ENCODE measurements at places on chromosomes 12 and 14.

DNA sequence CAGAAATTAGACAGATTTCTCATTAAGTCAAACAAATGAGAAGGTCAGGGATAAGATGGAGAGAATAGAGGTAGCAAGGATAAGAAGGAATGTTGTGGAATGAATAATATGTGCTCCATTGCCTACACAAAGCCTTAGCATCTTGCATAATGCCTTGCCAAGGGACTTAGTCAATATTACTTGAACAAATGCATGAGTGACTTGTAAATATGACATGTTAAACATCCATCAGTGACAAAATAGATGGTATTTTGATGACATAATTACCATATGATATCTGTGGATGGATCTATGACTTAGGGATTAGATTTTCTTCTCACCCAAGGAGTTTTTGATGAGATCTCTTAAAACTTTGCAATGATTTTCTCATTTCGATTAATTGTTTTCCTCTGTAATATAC, 194.1 kb upstream of the RASSF8 start:
- H3K27ac ChIP-seq: no peak overlapping the region
- no peaks in the 10 kb centered on the region for H3K27me3 ChIP-seq
- H3K4me1 ChIP-seq: peaks cover 46% of the 10 kb centered on the region
- DNase-seq: peak; percentile 36

DNA sequence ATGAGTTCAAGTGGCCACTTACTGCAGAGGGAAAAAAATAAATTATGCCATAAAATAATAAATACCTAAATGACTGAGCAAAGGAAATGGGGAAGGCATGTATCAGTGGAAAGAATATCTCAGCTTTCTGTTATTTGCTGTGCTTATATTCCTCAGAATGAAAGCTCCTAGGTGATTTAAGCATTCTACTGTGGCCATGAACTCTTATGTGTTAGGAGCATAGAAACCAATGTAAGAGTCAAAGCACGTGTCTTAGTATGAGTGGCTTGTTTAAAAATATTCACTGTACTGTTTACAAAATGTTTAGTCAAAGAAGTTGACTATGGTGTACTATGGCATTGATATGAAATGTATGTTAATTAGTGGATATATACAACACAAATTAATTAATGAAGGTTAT, 59.0 kb upstream of the RTL1 start:
- DNase-seq: no peak
- H3K4me3 ChIP-seq: no peak overlapping the region
- H3K4me1 ChIP-seq: no peaks in the 10 kb centered on the region

- H3K4me1 ChIP-seq: no peaks in the 10 kb centered on the region
- H3K27me3 ChIP-seq: no peaks in the 10 kb centered on the region
Observed at GRCh38 chr12:113867258-113867657, 98.9 kb downstream of the RBM19 start.

DNA sequence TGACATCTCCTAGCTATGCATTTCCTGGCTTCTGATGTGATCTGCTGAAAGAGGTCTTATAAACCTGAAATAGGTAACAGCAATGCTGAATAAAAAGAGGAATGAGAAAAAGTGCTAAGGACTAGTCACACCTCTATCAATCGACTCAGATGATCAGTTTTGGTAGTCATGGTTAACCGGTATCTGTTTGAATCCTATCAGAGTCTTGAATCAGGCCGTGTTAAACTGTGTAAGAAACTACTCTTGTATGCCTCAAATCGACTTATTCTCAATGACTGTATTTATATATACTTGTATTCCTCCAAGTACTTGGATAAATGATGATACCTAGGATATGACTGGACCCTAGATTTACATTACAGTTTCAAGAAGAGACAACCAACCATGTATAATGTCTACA, 10.8 kb upstream of the ISM2 start:
- no peak overlapping the region for H3K27ac ChIP-seq
- no peak for DNase-seq
- H3K36me3 ChIP-seq: peaks cover 29% of the 10 kb centered on the region
- H3K27me3 ChIP-seq: no peaks in the 10 kb centered on the region
- peaks cover 6% of the 10 kb centered on the region for H3K4me1 ChIP-seq

GRCh38 chr12:4438834-4439596, 6.6 kb downstream of the FGF6 start:
- peaks cover 25% of the 10 kb centered on the region for H3K27me3 ChIP-seq
- no peaks in the 10 kb centered on the region for H3K4me1 ChIP-seq
- H3K4me3 ChIP-seq: no peak overlapping the region
- DNase-seq: no peak
- H3K27ac ChIP-seq: no peak overlapping the region
- no peaks in the 10 kb centered on the region for H3K36me3 ChIP-seq

DNA sequence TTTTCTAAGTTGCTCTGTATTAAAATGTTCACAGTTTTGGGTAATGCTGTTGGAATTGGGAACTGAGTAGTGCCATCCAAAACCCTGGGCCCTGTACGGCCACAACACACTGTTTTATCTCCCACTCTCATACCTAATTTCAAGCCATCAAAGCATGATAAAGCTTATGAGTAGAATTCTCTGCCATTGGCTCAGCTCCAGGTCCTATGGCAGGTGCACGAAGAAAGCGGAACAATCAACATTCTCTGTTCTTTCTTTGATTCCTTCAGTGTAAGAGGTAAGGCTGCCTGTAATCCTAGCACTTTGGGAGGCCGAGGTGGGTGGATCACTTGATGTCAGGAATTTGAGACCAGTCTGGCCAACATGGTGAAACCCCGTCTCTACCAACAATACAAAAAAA, 394.9 kb downstream of the CCDC91 start:
- H3K27ac ChIP-seq: no peak overlapping the region
- H3K36me3 ChIP-seq: no peaks in the 10 kb centered on the region
- H3K27me3 ChIP-seq: no peaks in the 10 kb centered on the region
- no peak overlapping the region for H3K4me3 ChIP-seq
- no peak for DNase-seq

DNA sequence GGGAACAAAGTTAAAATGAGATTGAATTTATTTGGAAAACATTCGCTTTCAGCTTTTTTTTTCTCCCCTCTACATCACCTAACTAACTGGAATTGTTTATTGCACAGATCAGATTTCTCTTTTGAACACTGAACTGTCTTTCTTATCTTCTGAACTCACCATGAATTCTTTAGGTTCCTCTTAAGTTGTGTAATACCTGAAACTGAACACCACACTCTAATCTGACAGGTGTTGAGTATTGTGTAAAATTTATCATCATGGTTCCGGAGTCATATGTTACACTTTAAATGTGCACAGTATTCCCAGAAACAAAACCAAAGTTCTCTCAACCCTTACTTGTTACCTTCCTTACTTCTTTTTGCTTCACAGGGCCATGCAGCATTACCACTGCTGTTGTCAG, 66.8 kb downstream of the TGFB3 start:
- no peak for DNase-seq
- H3K4me1 ChIP-seq: no peaks in the 10 kb centered on the region
- no peak overlapping the region for H3K27ac ChIP-seq
- no peaks in the 10 kb centered on the region for H3K36me3 ChIP-seq
- no peaks in the 10 kb centered on the region for H3K27me3 ChIP-seq
- no peak overlapping the region for H3K4me3 ChIP-seq

- H3K36me3 ChIP-seq: peaks cover under 1% of the 10 kb centered on the region
- H3K27ac ChIP-seq: no peak overlapping the region
- no peaks in the 10 kb centered on the region for H3K4me1 ChIP-seq
- DNase-seq: no peak
Observed at GRCh38 chr12:123478069-123478468, 20.1 kb downstream of the SNRNP35 start.

GRCh38 chr12:77493302-77494168, 337.2 kb upstream of the NAV3 start:
- H3K4me3 ChIP-seq: no peak overlapping the region
- H3K27ac ChIP-seq: no peak overlapping the region
